ENCODE measurements at places on chromosomes 7 and 10.
A peak's percentile ranks its signal among the peaks of the same experiment; 100 is the strongest.

DNA sequence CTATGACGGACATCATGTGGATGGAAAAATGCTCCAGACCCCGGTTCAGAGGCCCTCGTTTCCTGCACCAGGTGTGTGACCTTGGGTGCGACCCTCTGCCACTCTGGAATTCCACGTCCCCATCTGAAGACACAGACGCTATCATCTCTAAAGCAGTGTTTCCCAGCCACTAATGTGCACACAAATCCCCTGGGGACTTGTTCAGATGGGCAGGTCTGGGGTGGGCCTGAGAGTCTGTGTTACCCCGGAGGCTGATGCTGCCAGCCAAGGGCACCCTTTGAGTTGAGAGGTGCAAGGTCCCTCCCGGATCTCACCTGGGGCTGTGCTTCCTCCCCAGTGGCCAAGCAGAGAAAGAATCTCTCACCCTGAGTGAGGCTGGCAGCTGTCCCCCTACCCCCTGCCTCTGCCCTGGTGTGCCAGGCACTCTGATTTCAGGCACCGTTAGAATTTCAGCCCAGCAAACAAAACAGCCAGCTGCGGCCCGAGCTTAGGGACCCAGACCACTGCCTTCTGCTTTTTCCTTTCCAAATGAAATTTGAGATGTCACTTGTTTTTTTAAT is 90.0 kb downstream of the SLIT1 start:
- DNase-seq: no peak

- DNase-seq: no peak
Measured at GRCh38 chr7:71835056-71835455, 577.1 kb downstream of the CALN1 start.

GRCh38 chr7:13990984-13991790 is 1.7 kb upstream of the ETV1 start:
- DNase-seq: peak; percentile 99

GRCh38 chr7:130270947-130271800 is 4.5 kb downstream of the CPA2 start:
- DNase-seq: no peak

- peak; percentile 38 for DNase-seq
Measured at GRCh38 chr10:84683980-84684740, 355.8 kb downstream of the CCSER2 start.

DNA sequence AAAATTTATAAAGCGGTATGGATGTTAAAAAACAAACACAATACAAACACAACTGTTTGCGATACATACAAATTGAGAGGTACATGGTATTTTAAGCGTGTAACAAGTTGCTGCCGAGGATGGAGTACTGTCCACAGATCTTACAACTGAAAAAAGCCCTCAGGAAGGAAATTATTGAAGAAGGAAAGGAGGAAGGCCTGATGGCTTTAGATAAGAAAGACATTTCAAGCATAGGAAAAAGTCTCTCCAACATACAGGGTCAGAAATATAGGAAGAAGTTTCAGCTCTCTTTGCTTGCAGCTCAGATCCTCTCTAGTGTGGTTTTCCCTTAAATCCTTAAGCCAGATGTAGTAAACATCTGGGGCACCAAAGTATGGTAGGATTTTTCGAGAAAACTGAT is 25.0 kb downstream of the RBM28 start:
- DNase-seq: no peak

GRCh38 chr7:105636982-105637381 is 55.7 kb upstream of the EFCAB10 start:
- no peak for DNase-seq

All from coronary artery (tissue), 2 donors.